ENCODE measurements at places on chromosomes 6 and 20.

DNA sequence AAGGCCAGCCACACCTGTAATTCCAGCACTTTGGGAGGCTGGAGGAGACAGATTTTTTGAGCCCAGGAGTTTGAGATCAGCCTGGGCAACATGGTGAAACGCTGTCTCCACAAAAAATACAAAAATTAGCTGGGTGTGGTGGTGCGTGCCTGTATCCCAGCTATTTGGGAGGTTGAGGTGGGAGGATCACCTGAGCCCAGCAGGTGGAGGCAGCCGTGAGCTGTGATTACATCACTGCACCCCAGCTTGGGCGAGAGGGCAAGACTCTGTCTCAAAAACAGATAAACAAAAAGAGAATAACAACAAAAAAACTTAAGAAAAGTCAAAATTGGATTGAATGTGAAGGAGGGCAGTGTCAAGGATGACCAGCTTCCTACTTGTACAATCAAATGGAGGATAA, 2.9 kb downstream of the TPD52L1 start:
- peaks cover 8% of the 10 kb centered on the region for H3K4me1 ChIP-seq
- DNase-seq, result no peak
- no peak overlapping the region for H3K4me3 ChIP-seq
- H3K27me3 ChIP-seq, result peaks cover 38% of the 10 kb centered on the region
- H3K36me3 ChIP-seq, result no peaks in the 10 kb centered on the region

GRCh38 chr6:139254196-139254595, 37.6 kb downstream of the TXLNB start:
- H3K36me3 ChIP-seq, result peaks cover 2% of the 10 kb centered on the region
- peaks cover 37% of the 10 kb centered on the region for H3K4me1 ChIP-seq
- H3K27ac ChIP-seq, result no peak overlapping the region
- H3K4me3 ChIP-seq, result no peak overlapping the region
- DNase-seq, result no peak
- no peaks in the 10 kb centered on the region for H3K27me3 ChIP-seq

DNA sequence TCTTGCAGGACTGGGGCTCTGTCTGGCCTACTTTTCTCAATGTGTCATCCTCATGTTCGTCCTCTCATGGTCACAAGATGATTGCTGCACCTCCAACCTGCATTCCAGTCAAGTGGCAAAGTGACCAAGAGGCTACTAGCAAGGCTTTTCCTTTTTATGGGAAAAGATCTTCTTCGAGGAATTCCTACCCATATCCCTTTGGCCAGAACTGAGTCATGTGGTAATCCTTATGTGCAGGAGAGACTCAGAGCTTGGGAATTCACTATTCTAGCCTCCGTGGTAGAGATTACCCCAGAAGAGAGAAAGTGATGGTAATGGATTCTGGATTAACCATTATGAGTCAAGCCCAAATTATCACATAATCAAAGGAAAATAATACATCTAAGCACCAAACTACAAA, 162.7 kb downstream of the KCNQ5 start:
- H3K4me1 ChIP-seq, result peaks cover 4% of the 10 kb centered on the region
- H3K27ac ChIP-seq, result no peak overlapping the region
- no peak for DNase-seq
- peaks cover 3% of the 10 kb centered on the region for H3K36me3 ChIP-seq

- H3K27me3 ChIP-seq, result no peaks in the 10 kb centered on the region
- H3K36me3 ChIP-seq, result no peaks in the 10 kb centered on the region
- DNase-seq, result no peak
- H3K27ac ChIP-seq, result no peak overlapping the region
These were observed 46.2 kb downstream of the OGFRL1 start for GRCh38 chr6:71334768-71335167.

- DNase-seq, result no peak
- H3K27me3 ChIP-seq, result peaks cover 2% of the 10 kb centered on the region
- H3K27ac ChIP-seq, result no peak overlapping the region
- H3K4me3 ChIP-seq, result no peak overlapping the region
- H3K4me1 ChIP-seq, result no peaks in the 10 kb centered on the region
These were observed 209.4 kb upstream of the MCHR2 start for GRCh38 chr6:100203400-100203799.

GRCh38 chr20:38759106-38759505, 10.8 kb downstream of the ACTR5 start:
- peaks cover 21% of the 10 kb centered on the region for H3K4me1 ChIP-seq
- DNase-seq, result no peak
- H3K27me3 ChIP-seq, result no peaks in the 10 kb centered on the region
- H3K4me3 ChIP-seq, result no peak overlapping the region
